ENCODE measurements at places on chromosomes 6 and 20. TPM values are rescaled to one million over a fixed set of nuclear protein-coding genes. Genes with fewer than 3 reads are reported as not detected.

Gene PABPC1L
- 32.6 TPM for polyA plus RNA-seq

Gene DEFB124
- not detected for polyA plus RNA-seq

Gene SPTLC3
- polyA plus RNA-seq = 3.6 TPM

Gene CALHM4
- polyA plus RNA-seq = 0.24 TPM

DNA sequence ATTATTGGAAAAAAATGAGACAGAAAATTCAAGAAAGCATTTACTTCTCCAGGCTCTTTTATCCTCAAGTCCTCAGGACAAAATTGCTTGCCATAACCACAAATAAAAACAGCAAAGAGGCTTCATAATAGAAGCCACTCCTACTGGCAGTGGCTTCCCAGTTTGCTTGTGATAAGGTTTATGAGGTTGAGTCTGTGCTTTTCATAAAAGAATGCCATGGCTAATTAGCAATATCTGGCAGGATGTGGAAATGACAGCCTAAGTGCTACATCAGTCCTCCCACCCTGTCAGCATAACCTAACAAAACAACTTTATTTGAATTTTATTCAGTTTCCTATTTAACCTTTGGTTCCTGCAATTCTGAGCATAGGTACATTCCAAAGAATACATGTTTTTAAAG, 80.9 kb upstream of the HTR1E start:
- DNase-seq = no peak

GRCh38 chr20:3716195-3716834, 3.9 kb upstream of the SIGLEC1 start:
- DNase-seq = peak; percentile 16

DNA sequence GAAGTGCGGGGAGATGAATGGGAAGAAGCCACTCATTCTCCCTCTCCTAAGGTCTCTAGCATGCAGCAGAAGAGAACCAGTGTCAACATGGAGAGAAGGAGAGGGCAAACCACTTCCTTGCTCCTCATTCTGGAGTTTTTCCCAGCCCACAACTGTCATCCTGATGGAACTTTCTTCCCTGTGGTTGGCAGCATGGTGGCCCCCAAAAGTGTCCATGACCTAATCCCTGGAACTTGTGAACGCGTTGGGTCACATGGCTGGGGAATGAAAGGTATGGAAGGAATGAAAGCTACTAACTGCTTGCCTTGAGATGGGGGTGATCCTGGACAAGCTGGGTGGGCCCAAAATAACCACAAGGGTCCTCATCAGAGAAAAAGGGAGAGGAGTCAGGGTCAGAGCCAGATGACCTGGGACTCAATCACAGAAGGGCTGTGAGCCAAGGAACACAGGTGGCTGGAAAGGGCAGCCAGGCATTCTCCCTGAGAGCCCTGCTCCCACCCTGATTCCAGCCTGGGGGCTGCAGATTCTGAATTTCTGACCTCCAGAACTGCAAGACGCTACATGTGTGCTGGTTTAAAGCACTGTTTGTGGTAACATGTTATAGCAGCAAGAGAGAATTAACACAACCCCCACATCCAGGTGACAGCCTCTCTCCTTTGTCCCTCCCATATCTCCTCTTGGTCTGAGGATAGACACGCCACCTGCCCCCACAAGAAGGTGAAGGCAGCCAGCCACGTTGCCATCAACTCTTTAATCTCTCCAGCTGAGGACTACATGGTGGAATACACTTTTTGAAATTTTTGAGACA, 63.2 kb downstream of the PYGB start:
- DNase-seq = no peak

GRCh38 chr20:59519707-59520014, 84.7 kb upstream of the PHACTR3 start:
- no peak for DNase-seq

DNA sequence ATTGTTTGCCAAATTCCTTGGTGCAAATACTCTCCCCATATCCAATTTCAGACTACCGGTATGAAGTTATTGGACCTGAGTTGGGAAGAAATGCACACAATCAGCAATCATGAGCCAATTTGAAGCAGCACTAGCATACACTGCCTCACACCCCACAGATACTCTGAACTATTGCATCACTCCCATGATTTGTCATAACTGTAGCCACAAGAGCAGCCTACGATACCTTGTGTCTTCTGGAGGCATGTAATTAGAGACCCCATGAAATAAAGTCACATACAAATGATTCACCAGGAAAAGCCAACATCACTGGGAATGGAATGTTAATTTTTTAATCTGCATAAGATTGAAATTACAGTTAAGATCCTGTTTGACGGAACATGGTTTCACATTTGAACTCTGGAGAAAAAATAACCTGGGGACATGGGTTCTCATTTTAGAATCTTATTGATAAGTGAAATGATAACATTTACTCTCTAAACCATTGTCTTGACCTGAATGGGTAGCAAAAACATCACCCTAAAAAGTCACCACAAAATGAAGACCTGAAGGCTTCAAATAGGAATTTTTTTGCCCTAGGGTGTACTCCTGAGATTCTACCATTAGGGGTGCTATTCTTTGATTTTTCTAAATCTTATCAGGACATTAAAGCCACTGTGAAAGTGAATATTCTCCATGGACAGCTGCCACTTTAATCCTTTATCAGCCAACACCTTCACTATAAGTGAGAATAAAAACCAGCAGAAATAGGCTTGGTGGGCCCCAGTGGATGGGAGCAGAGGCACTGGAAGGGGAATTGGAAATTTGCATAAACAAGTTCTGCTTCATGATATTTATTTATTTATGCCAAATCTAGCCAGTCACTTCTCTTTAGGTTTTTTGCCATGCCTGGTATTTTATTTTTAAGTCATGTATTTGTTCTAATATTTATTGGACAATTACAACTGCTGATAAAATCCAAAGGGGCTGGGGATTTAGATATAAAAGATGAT, 34.5 kb upstream of the HBS1L start:
- DNase-seq = peak; percentile 81

- DNase-seq = peak; percentile 30
Measured at GRCh38 chr6:155050311-155050710, 55.2 kb downstream of the TIAM2 start.

DNA sequence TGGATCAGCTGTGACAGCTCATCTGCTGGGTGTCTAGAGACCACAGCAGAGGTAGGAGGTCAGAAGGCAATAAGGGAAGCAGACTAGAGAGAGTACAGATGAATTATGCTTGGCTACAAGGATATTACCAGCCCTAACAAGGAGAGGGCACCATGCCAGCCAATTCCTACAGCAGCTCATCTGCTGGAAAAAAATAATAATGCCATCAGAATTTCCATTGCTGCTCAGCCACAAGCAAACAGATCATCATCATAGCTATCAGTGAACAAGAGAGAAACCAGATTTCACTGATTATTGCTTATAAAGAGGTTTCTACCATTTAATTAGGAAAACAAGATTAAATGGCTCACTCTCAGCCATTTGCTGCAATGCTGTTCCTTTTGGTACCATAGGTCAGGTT, 66.5 kb downstream of the PSMG4 start:
- peak; percentile 32 for DNase-seq

DNA sequence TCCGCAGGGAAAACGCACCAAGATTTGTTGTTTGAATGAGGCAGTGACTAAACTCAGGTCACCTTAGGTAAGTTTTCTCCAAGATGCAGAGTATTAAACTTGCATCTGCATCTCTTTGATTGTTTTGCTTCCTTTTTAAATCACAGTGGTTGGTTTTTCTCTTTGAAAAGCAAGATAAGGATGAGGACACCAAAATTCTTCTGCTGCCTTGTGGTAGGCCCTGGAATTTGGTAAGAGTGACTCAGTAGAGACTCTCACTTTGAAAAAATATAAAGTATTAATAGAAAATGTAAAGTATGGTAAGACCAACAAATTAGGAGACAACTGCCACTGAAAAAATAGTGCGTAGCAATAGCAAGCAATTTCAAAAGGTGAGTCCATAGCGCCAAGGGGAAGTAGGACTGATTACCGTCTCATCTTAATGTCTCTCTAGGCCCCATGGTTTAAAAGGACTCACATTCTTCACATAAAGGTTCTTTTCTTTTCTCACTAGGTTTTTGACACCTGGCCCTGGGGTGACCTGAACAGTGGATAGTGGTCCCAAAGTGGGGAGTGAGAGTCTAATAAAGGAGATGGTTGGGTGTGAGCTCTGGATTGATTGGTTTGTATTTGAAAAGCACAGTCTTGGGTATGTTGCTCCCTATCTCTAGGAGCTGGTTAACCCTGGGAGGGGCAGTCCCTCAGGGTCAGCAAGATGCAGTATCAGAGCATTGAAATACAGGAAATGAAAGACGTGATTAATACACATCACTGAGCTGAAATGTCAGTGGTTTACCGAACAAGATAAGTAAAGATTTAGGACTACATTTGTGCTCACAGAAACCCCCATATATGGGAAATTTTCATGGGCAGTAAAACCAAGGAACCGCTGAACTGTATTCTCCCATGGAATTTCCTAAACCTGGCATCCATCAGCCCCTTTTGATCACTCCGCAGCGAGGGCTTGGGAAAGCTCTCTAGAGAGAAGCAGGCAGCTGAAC, 221.2 kb downstream of the SLC24A3 start:
- no peak for DNase-seq

DNA sequence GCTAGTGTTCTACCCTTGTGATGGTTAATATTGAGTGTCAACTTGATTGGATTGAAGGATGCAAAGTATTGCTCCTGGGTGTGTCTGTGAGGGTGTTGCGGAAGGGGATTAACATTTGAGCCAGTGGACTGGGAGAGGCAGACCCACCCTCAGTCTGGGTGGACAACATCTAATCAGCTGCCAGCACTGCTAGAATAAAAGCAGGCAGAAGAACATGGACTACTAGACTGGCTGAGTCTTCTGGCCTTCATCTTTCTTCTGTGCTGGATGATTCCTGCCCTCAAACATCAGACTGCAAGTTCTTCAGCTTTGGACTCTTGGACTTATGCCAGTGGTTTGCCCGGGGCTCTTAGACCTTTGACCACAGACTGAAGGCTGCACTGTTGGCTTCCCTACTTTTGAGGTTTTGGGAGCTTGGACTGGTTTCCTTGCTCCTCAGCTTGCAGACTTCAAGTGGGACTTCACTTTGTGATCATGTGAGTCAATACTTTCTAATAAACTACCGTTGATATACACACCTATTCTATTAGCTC, 50.1 kb downstream of the SDHAF4 start:
- DNase-seq = no peak

GRCh38 chr6:105849746-105850145, 236.4 kb upstream of the PRDM1 start:
- no peak for DNase-seq

- no peak for DNase-seq
Measured at GRCh38 chr20:44914924-44915323, 5.1 kb downstream of the PABPC1L start.

DNA sequence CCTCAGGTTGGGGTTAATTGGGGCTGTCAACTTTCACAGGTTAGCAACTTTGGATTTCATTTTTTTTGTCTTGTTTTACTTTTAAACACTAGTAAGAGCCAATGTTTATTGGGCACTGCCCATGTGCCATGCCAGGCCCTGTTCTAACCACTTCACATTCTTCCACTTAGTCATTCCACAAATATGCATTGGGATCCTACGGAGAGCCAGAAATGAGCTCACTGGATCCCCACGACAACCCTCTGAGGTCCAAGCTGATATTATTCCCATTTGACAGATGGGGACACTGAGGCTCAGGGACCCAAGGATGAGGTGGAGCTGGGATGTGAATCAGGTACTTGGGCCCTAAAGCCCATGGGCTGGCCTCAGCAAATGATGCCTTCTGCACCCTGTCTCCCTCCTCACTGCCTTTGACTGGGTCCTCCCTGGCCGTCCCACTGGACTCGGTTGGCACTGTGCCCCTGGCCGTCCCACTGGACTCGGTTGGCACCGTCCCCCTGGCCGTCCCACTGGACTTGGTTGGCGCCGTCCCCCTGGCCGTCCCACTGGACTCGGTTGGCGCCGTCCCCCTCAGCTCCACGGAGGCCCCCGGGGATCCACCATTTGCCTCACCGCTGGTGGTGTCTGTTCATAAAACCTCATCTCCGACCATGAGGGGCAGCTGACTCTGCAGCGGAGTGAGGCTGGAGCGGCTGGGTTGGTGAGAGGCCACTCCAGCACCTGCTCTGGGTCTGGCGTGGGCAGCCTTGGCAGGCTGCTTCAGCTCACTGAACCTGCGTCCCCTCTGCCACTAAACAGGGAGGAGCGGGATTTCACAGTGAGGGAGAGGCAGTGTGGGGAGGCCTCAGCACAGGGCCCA, 4.8 kb upstream of the PMEPA1 start:
- peak; percentile 78 for DNase-seq

DNA sequence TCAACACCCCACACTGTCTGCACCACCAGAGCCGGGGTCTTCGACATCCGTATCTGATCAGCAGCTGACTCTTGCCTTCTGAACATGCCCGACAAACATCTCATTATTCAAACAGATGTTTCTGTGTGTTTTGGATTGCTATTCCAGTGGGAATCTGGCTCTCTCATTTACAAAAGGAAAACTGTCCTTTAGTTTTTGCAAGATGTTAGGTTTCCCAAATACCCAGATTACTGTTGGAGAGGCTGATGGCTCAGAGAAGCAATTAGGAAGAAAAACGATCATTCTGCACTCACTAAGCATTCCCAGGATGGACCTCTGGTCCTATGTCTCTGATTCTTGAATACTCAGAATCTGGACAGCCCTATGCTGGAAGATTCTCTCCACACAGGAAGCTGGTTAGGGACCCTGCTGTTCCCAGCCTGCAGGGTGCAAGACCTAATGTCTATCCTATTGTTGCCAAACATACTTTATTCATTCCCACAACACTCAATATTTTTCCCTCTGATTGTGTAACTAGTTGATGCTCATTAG, 532.9 kb downstream of the CDH26 start:
- DNase-seq = no peak

- DNase-seq = no peak
Measured at GRCh38 chr6:163998496-163998895, 584.0 kb downstream of the QKI start.

GRCh38 chr20:44532981-44533331, 11.1 kb upstream of the SERINC3 start:
- DNase-seq = peak; percentile 31

DNA sequence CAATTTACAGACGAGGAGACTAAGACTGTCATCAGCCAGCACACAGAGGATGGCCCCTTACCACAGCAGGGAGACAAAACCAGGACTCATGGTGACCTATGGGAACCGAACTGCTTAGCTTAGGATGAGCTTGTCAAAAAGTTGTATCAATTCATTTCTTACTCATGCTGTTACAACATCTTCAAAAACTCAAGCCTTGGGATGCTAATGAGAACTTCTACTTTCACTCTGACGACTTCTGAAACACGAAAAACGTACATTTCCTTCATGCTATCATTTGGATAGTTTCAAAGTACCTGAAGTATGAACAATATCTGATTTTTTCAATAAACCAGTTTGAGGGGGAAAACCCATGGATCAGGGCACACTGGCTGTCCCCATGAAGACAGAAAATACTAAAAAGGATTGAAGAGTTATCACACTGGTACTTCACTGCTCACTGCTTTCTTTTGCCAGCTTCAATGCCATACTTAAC, 31.9 kb downstream of the HIVEP2 start:
- DNase-seq = no peak
